ELR (cell line): ENCODE measurements at places on chromosomes 11 and 22.
A peak's percentile ranks its signal among the peaks of the same experiment; 100 is the strongest.

DNA sequence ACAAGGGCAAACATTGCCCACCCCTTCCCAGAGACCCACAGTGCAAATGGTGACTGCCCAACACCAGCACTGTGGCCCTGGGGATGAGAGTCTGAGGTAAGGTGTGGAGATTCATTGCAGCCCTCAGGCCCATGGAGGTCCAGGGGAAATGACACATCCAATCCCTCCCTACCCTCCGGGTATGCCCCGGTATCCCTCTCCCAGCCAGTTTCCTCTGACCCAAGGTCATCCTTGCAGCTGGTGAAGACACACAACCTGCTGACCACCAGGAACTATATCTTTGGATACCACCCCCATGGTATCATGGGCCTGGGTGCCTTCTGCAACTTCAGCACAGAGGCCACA lies 18.9 kb upstream of the UVRAG start:
- peak; percentile 74 for DNase-seq

GRCh38 chr11:65500387-65501185 lies 1.7 kb downstream of the MALAT1 start:
- DNase-seq = peak; percentile 69

GRCh38 chr11:101478587-101479369 lies 105.0 kb downstream of the TRPC6 start:
- DNase-seq = no peak

GRCh38 chr11:23961503-23962338 lies 535.1 kb upstream of the LUZP2 start:
- no peak for DNase-seq

DNA sequence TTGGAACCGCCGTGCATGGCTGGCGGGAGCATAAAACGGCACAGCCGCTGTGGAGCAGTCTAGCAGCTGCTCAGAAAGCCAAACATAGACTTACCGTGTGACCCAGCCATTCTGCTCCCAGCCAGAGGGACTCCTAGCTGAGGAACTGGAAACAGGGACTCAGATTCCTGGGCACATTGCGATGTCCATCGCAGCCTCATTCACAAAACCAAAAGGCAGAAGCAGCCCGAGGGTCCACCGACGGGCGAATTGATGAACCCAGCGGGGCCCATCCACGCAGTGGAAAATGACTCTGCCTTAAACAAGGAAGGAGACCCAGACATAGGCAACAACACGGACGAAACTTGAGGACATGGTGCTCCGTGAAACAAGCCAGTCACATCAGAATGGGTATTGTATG lies 5.7 kb upstream of the MUC5B start:
- no peak for DNase-seq

DNA sequence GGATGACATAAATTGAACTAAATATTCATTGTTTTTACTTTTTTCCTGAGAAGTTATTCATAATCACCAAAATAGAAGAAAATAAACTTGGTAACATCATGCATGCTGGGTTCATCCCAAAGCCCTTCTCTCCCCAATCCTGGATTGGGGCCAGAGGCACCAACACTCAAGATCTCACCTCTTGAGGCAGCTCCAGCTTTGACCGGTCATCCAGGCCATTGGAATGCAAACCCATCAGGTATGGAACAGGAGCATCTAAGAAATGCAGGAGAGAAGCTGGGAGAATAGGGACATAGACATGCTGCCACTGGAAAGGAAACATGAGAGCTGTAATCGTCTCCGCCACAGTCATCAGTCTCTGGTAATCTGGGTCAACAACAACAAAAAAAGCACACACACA lies 71.8 kb downstream of the DENND5A start:
- no peak for DNase-seq

DNA sequence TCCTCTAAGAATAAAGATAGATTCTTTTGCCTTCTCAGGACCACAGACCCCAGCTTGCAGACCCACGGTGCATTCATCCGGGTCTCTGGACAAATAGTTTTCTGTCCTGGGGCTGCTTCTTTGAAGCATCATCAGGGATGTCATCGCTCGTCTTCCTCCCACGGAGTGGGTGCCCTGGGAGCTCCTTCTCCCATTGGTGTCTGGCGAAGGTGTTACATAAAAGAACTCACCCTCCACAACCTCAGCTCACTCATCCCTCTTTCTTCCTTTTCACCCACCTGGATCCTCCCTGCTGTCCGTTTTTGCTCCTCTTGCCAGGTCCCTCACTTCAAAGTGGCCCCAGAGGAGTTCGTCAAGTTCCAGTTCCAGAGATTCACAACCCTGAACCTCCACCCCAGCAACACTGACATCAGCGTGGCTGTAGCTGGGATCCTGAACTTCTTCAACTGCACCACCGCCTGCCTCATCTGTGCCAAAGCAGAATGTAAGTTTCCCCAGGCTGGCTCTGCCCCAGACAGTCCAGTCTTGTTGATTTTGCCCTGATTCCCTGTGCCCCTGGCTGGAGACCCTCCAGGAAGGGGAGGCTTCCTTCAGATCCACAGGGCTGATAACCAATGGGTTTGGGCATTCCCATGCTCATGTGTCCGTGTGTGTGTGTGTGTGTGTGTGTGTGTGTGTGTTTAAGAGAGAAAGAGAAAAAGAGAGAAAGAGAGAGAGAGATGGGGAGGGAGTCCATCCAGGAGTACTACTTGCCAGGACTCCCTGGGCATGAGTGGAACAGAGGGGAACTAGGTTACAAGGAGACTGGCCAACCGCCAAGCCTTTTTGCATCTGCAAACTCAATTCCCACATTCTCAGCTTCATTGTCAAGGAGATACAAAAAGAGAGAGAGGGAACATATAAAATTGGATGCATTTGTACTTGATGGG lies 204.2 kb upstream of the TBCEL start:
- DNase-seq = no peak

- DNase-seq = peak; percentile 85
Observed at GRCh38 chr11:75347781-75348566, 3.5 kb downstream of the ARRB1 start.

DNA sequence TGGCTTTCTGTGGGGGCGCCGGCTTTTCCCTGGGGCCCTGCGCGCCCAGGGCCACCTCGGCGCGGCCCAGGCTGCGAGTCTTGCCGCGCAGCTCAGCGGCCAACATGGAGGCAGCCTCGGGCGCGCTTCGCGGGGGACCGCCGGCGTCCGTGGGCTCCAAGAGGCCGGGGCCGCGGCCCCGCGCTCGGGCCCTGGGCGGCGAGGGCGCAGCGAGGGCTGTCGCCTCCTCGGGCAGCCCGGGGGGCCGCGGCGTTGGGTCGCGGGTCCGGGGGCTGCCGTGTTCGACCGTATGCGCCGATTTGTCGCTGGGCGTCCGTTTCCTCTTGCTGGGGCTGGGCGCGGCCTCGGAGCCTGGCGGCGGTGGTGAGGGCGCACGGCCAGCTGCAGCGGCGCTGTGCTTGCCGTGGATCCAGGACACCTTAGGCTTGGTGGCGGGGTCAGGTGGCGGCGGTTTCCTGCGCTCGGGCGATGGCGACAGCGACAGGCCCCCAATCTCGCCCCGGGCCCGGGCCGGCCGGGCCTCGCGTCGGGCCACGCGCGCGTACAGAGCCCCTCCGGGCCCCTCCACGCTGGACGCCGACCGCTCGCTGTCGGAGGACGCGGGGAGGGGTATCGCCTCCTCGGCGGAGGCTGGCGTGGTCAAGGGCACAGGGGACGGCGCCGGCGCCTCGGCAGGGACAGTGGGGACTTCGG lies 11.9 kb downstream of the SCARF2 start:
- no peak for DNase-seq

- peak; percentile 85 for DNase-seq
Observed at GRCh38 chr11:111585371-111585770, 16.9 kb upstream of the SIK2 start.

DNA sequence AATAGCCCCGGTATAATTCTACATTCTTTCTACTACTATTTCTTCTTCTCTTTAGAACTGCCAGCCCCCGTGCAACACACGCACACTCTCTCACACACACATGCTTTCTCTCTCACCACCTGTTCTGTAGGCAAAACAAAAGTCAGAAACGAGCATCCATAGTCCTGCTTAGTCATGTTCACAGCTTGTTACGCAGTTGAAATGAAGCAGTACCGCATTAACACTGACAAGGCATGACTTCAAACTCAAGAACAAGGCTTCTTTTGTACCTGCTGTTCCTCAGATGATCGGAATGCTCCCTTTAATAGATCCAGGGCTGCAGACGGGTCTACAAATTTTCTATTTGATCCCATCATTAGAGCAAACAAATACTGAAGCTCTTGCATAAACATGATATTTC lies 42.2 kb downstream of the USP28 start:
- no peak for DNase-seq

DNA sequence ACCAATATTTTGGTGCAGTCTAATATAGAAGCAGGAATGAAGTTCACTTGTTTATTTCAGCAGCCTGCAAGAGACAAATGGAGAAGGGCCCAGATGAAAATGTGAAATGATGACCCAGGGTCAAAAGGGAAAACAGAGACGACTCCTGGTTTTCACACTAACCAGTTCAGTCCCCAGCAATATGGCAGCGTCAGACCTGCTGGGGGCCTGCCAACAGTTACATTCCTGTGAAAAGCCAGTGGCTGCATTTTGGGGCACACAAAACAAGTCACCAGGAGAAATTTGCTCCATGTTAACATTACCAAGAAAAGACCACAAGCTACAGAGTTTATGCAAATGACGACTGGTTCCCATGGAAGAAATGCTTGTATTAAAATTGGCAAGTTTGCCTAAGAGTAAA lies 80.2 kb downstream of the CCDC34 start:
- DNase-seq = peak; percentile 4

GRCh38 chr11:126660321-126660720 lies 304.8 kb downstream of the ST3GAL4 start:
- no peak for DNase-seq

- DNase-seq = no peak
Observed at GRCh38 chr11:119700030-119700429, 29.0 kb downstream of the NECTIN1 start.

GRCh38 chr22:18028817-18029527 lies 4.6 kb upstream of the MICAL3 start:
- DNase-seq = no peak

GRCh38 chr11:47109051-47109726 lies 67.5 kb downstream of the ARFGAP2 start:
- no peak for DNase-seq

GRCh38 chr11:44747316-44747715 lies 20.6 kb downstream of the TSPAN18 start:
- no peak for DNase-seq

DNA sequence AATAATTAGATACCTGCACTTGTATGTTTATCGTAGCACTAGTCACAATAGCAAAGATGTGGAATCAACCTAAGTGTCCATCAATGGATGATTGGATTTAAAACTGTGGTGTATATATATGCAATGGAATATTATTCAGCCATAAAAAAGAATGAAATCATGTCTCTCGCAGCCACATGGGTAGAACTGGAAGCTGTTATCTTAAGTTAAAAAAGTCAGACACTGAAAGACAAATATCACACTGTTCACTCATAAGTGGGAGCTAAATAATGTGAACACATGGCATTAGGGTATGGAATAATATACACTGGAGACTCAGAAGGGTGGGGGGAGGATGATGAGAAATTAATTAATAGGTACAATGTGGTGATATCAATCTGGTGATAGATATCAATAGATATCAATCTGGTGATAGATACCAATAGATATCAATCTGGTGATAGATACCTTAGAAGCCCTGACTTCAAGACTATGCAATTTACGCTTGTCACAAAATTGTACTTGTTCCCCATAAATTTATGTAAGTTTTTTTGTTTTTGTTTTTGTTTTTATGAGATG lies 2.0 kb downstream of the LMO2 start:
- no peak for DNase-seq

GRCh38 chr22:44449061-44449682 lies 48.9 kb downstream of the RTL6 start:
- DNase-seq = peak; percentile 98

GRCh38 chr11:7536100-7536499 lies 22.3 kb downstream of the PPFIBP2 start:
- peak; percentile 15 for DNase-seq

GRCh38 chr11:66883016-66883965 lies 26.4 kb downstream of the LRFN4 start:
- DNase-seq = peak; percentile 81

GRCh38 chr11:28274216-28274615 lies 166.0 kb downstream of the METTL15 start:
- DNase-seq = no peak

DNA sequence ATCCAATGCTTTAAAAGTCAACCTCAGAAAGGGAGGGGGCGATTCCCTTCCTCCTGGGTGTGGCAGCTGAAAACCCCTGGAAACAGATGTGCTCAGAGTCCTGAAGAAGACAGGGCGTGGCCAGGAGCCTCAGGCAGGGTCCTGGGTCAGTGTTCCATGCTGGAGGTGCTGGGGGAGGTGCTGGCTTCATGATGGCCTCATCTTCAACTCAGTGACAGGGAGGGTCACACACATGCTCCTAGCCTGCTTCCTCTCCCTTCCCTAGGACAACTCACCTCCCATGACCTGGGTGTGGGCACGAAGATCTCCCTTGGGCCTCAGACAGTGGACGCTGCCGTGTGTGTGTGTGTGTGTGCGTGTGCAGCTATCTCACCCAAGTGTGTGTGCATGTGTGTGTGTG lies 245.6 kb upstream of the B3GAT1 start:
- DNase-seq = no peak

GRCh38 chr22:37560608-37561211 lies 430 bp downstream of the CDC42EP1 start:
- DNase-seq = peak; percentile 81

GRCh38 chr22:45997777-45998637 lies 21.0 kb upstream of the WNT7B start:
- DNase-seq = peak; percentile 64

DNA sequence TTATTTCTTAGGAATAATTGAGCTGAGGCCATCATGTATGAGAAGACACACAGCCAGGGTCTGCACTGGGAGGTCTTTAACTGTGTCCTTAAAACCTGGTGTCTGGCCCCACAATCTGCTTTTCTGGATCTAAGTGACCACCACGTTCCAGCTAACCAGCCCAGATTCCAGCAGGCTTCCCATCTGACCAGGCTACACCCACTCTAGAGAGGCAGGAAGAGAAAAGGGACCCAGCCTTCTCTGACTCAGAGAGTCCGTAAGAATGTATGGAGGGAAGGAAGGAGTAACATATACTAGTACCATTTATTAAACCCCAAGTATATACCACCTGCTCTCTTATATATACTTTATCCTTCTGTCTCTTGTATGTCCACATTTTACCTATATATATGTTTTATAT lies 80.1 kb downstream of the LDLRAD3 start:
- peak; percentile 71 for DNase-seq

DNA sequence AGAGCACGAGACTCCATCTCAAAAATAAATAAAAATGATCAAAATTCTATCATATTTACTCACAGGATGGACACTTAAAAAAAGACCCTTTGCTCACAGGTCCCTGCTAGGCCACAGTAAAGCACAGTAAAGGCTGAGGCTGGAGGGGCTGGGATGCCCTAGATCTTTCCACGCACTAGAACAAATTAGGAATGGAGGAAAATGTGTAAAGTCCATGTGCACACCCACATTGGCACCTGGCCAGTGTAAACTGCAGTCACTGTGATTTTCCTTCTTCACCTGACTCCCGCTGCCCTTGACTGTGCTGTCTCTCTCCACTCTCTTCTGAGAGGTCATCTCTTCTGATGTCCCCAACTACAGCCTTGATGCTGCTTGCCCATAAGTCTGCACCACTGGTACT lies 195.5 kb downstream of the EFCAB6 start:
- no peak for DNase-seq
